ENCODE measurements at places on chromosomes 16 and 17.

DNA sequence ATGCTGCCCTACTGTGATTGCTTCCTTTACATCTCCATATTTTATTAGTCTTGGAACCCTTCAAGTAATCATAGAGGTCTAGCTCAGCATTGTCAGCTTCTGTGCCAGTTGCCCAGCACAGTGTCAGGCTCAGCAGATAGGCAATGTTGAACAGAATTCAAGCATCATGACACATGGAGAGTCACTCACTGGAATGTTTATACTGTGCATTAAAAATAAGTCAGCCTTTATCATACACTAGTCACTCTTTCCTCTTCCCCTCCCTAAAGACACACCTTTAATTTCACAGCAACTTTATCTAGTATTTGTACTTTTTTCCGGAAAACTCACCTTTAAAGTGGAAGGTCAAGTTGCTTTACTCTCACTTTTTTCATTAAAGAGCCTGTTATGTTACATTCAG is 253.8 kb upstream of the CDH11 start:
- DNase-seq: no peak

GRCh38 chr17:8192070-8192815 is 2.3 kb upstream of the BORCS6 start:
- no peak for DNase-seq

DNA sequence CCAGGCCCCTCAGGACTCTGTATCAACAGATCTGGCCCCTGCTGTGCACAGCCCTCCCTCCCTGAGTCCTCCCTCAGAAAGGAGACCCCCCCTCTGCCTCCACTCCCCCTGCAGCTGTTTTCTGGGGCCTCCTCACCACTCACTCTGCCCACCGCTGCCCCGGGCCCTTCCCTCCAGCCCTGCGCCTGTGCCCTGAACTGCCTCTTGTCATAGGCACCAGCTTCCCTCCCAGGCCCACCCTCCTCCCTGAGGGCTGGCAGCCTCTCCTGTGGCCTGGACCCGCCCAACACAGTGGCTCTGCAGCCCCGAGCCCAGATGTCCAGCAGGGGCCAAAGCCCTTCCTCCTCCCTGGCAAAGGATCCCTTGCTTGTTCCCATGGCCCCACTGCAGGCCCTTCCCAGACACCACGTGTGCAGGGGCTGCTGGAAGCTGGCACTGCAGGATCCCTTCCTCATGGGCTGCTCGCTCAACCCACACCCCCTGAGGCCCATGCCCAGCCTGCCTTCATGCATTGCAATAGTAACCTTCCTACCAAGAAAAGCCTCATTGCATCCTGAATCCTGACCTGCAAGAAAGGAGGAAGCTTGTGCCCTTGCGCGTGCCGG is 25.8 kb downstream of the GNPTG start:
- no peak for DNase-seq

DNA sequence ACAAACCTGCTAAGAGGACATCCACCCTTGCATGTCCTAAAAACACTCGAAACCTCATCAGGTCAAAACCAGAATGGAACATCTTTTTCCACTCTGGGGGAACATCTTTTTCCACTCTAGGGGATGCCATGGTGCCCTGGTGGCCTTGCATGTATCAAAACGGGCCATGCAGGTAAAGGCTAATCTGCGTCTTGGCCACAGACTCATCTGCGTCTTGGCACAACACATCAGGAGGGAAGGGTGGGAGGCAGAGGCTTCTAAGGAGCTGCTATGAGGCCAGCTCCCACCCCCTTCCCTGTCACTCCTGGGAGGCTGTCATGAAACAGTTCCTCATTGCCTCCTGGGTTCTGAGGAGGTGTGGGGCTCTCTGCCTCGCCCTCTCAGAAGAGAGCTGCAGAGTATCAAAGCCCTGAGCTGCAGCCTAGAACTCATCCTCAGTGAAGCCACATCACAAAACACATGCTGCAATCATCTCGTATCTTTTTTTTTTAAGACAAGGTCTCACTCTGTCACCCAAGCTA is 27.6 kb downstream of the PARN start:
- DNase-seq: no peak

GRCh38 chr16:68468842-68469241 is 20.5 kb upstream of the SMPD3 start:
- DNase-seq: no peak

DNA sequence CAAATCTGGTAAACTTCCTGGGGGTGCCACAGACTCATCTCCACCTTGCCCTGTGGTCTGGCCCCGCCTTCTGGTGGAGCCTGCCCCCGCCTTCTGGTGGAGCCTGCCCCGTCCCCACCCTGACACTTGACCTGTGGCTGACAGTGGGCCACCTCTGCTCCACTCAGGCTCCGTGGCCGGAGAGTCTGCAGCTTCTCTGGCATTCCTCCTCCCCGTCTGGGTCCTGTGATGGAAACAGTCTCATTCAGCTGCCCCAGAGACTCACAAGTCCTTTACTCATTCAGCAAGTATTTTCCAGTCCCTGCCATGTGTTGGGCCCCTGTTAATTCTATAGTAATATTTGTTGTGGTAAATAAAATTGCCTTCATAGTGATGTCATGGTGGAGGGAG is 21.0 kb upstream of the G6PC1 start:
- no peak for DNase-seq

DNA sequence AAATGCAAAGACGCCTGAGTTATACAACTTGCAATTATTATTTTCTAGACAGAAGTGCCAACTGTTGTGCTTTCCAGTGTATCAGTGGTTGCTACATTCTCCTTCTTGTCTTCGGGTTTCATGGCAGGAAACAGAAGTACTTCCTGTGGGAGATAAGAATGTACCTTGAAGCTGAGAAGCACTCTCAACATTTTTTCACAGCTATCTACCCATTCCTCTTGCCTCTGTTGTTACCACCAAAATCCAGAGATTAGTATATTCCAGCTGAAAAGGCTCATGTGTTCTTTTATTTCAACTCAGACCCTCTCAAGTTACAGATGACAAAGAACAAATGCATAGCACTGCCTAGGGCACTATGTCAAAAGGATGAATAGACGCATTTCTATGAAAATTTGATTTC is 4.8 kb upstream of the ADAT1 start:
- no peak for DNase-seq

- DNase-seq: no peak
These were observed 11.9 kb upstream of the COL1A1 start for GRCh38 chr17:50213026-50214022.

DNA sequence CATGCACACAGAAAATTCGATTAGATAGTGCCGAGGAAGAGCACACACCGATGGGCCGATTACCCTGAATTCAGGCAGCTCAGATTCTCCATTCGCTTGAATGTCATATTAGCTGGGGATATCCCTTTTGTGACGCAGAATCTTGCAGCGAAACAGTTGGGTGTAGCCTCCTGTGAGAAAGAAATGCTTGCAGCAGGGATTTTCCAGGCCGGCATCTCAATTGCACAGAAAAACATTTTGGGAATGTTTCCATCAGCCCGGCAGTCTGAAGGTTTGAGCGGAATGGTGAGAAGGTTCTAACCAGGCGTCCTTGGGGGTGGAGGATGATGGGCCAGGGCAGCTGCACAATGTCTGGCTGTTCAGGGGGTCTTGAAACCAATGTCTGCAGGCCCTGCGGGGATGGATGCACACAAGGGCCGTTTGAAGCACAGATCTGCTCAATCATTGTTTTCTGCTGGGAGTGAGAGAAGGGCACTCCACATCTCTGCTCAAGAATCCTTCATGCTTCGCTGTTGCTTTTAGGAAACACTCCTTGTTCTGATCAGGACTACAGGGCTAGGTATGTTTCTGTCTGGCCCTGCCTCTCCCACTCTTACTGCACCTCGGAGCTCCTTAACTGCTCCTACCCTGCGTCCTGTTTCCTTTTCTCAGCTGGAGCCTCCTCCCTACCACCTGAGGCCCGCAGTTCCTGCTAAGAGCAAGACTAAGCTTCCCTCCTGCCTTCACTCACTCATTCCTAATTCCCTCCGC is 94.6 kb downstream of the CMIP start:
- no peak for DNase-seq

DNA sequence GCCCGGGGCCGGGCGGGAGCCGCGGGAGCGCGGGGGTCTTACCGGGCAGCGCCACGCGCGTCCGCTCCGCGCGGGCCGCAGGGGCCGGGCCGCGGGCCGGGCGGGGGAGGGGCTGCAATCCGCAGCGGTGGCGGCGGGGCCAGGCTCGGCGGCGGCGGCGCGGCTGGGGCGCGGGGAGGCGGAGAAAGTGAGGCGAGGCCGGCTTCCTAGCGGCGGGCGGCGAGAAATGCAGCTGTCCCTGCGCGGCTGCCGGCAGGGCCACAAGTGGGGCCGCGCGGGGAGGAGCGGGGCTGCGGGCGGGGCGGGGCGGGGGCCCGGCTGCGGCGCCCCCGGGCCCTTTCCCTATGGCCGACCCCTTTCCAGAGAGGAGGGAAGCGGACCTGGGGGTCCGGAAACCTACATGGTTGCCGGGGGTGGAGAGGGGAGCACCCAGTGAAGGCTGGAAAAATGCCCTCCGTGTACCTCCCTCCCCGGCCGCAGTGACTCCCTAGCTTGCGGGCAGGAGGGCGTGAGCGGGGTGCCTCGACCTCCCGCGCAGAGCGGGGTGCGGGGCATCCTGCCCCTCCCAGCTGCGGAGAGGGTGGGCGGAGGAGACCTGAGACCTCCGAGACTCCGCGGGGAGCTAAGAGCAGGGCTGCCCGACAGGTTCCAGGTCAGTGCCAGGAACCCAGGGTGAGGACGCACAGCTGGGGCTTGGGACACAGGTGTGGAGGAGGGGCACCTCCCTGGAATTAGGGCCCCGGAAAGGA is at the start of gene CUEDC1:
Gene CUEDC1, minus strand, starts transcription at position 230 of the 749 bp plus-strand sequence. CDS start 69,848 bp downstream, outside the sequence.
- DNase-seq: no peak

- no peak for DNase-seq
These were observed 178.8 kb downstream of the MAP2K6 start for GRCh38 chr17:69593351-69593715.

GRCh38 chr16:59500601-59501000 is 766.5 kb upstream of the GOT2 start:
- DNase-seq: no peak

GRCh38 chr17:16464303-16465051 is 27.5 kb downstream of the LRRC75A start:
- DNase-seq: no peak

GRCh38 chr17:28963055-28963611 is 11.8 kb upstream of the PHF12 start:
- no peak for DNase-seq

GRCh38 chr16:9016824-9017223 is 53.1 kb upstream of the USP7 start:
- no peak for DNase-seq

DNA sequence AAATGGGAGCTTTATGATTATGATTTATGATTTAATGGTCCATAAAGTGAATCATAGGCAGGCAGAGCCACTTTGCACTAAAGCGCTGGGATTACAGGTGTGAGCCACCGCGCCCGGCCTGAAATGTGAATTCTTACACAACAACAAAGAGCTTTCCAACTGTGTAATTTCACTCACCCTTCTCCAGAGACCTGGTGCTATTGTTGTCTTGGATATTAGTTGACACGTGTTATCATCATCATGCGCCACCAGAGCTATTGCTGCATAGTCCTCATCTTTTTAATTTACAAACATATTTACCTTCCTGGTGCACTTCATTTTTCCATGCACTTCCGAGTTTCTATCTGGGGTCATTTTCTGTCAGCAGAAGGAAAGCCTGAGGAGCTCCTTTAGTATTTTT is 4.8 kb upstream of the UTS2R start:
- peak; percentile 61 for DNase-seq

Data from NCI-H1417 treated with DMSO at 0.1 percent for 48 hours (cell line).